HT1080 (cell line): ENCODE measurements at places on chromosomes 5 and 9. TPM values are rescaled to one million over a fixed set of nuclear protein-coding genes. Genes with fewer than 3 reads are reported as not detected.

DNA sequence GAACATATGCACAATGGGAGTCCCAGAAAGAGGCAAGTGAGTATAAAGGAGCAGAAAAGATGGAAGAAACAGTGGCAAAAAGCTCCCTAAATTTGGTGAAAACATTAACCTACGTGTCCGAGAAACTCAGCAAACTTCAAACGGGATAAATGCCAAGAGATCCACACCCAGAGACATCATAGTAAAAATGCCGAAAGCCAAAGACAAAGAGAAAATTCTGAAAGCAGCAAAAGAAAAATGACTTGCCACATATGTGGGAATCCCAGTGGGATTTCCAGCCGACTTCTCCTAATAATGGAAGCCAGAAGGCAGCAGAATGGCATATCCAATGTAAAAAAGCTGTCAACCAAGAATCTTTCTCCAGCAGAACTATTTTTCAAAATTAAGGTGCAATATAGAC lies 101.2 kb downstream of the ADAMTS2 start:
- no peak for DNase-seq

The PHF24 gene
- total RNA-seq, result not detected in 2 replicates

DNA sequence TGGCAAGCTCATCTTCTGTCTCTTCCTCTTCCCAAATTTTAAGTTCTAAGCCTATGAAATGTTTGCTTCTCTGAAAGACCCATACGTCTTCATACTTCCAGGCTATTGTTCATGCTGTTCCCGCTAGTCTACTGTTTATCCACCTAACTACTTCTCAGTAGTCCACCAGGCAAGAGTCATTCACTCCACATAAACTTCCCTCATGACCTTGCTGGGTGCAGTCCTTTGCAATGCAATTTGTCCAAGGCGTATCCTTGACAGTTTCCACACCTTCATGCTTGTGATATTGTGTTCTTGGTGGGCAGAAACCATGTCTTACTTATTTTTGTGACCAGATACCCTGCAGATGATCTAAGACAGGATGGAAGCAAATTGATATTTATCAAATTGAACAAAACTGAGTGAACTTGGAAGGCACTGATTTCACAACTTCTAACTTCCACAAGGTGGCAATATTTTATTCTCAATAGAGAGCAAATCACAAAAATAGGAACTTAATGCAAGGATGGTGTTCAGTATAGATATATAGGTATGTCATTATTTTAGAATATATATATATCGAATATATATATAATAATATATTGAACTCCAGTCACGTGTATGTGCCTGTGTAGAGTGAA lies 30.3 kb downstream of the TYRP1 start:
- peak; percentile 25 for DNase-seq

- peak; percentile 75 for DNase-seq
These were observed 64.2 kb downstream of the SGCD start for GRCh38 chr5:156391139-156391538.

GRCh38 chr9:92770360-92770995 lies 5.8 kb upstream of the BICD2 start:
- no peak for DNase-seq

The RNF183 gene
- total RNA-seq, result not detected in 2 replicates

GRCh38 chr5:8825139-8825757 lies 720.6 kb downstream of the SEMA5A start:
- peak; percentile 71 for DNase-seq

The SHOC1 gene
- total RNA-seq, result not detected in 2 replicates

DNA sequence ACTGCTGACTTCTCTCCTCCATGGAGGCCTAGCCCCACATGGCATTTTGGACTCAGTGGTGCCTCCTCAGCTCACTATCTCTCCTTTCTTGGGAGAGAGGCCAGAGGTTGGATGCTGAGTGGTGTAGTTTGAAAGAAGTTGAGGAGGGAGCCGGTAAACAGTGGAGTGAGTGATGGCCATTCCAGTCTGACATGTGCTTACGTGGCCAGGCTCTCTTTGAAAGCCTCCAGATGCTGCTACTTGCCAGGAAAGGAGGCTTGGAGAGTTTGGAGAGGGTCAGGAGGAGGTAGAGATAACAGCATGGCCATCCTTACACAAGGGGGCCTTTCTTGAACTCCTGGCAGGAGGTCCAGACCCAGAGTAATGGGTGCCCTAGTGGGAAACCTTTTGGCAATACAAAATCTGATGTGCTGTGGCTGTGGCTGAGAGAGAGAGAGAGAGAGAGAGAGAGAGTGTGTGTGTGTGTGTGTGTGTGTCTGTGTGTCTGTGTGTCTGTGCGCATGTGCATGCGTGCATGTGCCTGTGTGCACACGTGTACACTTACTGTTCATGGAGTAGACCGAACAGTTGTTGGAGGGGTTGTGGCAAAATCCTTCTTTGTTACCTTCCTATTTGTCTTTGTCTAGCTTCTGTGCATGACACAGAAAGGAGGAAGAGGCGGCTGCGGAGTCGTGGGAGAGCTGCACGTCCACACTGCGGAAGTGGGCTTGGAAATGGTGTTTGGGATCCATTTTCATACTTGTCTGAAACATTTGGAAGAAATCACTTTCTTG lies 37.8 kb downstream of the RALGPS1 start:
- DNase-seq, result no peak

The CYFIP2 gene
- total RNA-seq, result 57.2 and 57.6 TPM in 2 replicates

- no peak for DNase-seq
These were observed 209.9 kb downstream of the SEMA5A start for GRCh38 chr5:9335754-9336495.

DNA sequence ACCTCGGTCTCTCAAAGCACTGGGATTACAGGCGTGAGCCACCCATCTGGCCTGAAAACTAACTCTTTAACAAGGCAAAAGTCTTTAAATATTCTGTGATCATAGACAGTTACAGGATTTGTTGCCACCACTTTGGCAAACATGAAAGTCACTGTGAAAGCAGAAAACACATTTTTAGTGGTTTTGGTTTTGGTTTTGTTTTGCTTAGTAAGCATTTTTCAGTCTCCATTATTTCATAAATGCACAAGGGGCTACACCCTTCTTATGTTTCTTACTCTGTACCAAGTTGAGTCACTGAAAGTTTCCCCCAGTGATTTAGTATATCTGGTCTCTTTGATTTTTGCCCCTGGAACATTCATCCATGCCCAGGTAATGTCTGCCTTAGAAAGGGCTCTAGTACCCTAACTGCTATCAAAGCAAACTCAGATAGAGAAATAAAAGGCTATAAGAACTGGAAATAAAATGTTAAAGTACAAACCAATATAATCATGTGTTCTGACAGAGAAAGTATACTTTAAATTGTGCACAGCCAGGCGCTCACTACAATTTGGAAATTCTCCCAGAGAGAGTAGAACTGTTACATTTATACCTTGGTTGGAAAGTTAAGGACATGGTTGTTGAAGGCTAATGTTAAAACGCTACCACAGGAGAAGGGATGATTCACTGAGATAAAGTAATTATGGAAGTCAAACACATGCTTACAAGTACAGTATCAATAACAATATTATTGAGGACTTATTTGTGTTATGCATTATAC lies 1022.5 kb upstream of the DMAC1 start:
- no peak for DNase-seq

The PCDHGA8 gene
- total RNA-seq, result 0.17 and 0.61 TPM in 2 replicates

The VCP gene
- total RNA-seq, result 396 and 426 TPM in 2 replicates

DNA sequence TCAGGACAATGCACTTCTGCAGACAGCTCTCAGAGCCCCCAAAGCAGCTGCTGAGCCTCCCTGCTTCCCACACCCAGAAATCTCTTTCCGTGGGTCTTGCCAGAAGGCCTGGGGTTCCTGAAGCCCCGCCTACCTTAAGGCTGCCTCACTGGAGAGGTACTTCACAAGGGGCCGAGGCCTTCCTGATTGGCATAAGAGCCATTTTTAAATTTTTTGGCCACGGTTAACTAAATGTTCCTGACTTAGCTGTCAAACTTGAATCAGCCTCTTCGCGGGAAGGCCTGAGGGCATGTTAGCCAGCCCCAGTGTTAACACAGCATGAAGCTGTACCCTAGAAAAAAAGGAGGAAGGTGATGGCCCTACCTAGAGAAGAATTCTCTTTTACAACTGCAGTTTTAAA lies 20.7 kb upstream of the EPB41L4B start:
- no peak for DNase-seq

DNA sequence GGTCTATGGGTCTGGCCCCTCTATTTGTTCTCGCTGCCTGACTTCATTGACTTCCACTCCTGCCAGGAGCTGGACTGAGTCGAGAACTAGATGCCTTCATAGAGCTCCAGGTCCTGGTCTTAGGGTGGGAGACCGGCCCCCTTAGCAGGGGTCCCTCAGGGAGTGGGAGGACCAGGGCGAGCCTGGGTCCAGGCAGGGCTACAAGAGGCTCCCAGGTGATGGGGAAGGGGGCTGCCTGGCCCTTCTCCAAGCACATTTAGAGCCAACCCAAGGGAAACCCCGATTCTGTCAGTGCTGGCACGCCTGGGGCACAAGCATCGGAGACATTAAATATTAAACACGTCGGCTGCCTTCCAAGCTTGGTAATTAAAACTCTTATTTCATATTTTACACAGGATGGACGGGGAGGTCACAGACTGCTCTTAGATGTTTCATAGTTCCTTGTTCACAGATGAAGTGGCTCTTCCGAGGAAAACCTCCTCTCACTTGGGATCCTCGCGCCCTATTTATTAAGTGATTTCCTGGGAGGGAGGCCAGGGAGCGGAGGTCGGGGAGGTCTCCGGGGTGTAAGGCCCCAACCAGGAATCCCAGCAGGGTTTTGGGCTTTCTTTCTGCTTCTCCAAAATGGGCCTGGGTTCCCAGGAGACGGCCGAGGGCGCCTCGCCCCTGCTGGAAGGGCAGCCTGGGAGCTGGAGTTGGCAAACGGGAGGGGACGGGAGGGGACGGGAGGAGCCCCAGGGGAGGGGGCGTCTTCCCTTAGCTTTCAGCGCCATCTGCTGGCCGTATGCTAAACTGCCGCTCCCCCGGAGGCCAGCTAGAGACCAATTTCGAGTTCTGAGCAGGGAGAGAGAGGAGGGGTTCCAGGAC lies 23.4 kb upstream of the ZBTB43 start:
- peak; percentile 69 for DNase-seq

- no peak for DNase-seq
These were observed 52.4 kb downstream of the AHRR start for GRCh38 chr5:373710-374602.

The TMEM252 gene
- total RNA-seq, result not detected in 2 replicates

DNA sequence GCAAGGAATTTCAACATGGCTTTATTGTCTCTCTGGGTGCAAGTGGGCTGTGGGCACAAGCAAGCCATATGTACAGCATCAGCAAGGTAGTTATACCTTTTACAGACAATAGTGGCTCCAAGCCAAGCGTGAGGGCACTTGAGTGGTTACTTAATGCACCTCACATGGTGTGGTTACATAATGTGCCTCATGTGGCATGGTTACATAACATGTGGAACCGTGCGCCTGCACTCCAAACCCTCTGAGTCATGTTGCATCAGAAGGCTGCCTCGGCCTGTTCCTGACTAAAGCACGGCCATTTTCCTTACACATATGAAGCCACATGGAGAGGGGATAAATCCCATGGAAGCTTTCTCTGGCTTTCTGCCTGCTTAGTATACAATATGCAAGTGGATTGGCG lies 150.9 kb downstream of the OSTF1 start:
- peak; percentile 66 for DNase-seq

- peak; percentile 74 for DNase-seq
These were observed 123.4 kb upstream of the IFNE start for GRCh38 chr9:21605489-21605931.

DNA sequence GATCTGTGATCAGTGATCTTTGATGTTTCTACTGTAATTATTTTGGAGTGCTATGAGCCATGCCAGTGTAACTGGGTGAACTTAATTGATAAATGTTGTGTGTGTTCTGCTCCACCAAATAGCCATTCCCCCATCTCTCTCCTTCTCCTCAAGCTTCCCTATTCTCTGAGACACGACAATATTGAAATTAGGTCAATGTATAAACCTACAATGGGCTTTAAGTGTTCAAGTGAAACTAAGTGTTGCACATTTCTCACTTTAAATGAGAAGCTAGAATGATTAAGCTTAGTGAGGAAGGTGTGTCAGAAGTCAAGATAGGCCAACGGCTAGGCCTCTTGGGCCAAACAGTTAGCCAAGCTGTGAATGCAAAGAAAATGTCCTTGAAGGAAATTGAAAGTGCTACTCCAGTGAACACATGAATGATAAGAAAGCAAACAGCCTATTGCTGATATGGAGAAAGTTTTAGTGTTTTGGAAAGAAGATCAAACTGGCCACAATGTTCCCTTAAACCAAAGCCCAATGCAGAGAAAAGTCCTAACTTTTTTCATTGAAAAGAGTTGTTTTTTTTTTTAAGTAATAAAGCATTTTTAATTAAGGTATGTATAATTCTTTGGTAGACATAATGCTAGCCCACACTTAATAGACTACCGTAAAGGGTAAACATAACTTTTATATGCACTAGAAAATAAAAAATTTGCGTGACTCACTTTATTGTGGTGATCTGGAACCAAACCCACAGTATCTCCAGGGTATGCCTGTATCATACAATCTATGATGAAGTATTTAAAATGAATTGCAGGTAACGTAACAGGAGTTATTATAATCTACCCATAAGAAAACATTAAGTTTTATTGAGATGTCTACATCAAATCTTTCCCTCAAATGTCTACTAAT lies 42.5 kb upstream of the ALDH1A1 start:
- DNase-seq, result no peak

GRCh38 chr5:24492229-24492628 lies 152.5 kb downstream of the CDH10 start:
- DNase-seq, result no peak

GRCh38 chr5:147465747-147466146 lies 44.1 kb downstream of the DPYSL3 start:
- no peak for DNase-seq

DNA sequence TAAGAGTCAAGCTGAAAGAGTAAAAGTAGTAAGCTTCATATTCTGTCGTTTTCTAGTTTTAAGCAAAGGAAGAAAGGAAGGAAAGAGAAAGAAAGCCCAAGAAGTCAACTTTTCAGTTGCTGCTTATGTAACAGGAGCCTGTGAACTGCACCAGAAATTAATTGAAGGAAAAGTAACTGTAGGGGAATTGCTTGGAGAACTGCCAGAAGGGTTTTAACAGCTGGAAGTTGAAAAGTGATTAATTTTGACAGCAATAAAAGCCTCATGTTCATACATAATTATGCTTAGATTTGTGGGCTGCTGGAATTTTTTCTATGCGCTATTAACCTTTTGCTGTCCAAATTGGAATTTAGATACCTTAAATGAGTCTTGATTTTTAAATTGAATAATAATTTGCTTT lies 255.7 kb downstream of the ENC1 start:
- DNase-seq, result no peak

The IL13 gene
- total RNA-seq, result not detected in 2 replicates

DNA sequence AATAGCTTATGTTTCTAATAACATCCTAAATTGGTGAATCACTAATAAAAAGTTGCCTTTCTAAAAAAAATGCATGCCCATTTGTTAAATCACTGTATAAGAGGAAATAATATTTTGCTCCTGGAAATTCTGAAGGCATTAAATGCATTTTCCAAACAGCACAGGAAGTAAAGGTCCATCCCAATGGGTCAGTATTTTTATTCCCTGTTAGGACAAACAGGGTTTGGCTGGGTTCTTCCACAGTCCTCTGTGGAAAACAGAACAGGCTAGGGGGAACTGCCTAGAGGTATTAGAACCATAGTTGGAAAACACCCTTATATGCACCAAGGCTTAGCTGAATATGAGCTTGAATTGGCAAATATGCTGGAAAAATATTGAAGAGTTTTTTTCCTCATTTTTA lies 85.2 kb downstream of the OXCT1 start:
- no peak for DNase-seq

The FRRS1L gene
- not detected in 2 replicates for total RNA-seq
